NCI-H69 (cell line): ENCODE measurements at places on chromosomes 1 and 21.

- DNase-seq, result no peak
These were observed 9.1 kb upstream of the COA7 start for GRCh38 chr1:52706941-52707926.

- DNase-seq, result no peak
These were observed 34.4 kb downstream of the PALMD start for GRCh38 chr1:99680270-99680669.

GRCh38 chr1:172559572-172560210 is 26.7 kb downstream of the SUCO start:
- DNase-seq, result no peak

- no peak for DNase-seq
These were observed 98.9 kb downstream of the DMRTB1 start for GRCh38 chr1:53557830-53558738.

- no peak for DNase-seq
These were observed 10.4 kb downstream of the GABRD start for GRCh38 chr1:2029561-2029960.

DNA sequence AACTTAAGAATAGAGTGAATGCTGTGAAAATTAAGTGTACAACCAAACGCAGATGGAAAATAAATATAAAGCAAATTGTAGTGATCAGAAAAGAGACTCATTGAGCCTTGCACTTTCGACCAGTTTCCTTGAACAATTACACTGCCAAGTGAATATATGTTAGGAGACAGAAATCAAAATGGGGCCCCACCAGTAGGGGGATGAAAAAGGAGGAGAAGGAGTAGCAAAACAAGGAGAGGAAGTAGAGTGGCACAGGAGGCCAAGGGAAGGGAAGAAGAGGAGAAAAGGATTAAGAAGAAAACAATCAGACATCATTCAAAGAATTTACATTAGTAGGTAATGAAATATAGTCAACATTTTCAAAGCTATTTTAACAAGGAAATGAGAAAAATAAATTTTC is 1770.6 kb downstream of the PLA2G4A start:
- DNase-seq, result peak; percentile 15

GRCh38 chr1:27102707-27103468 is 52.0 kb downstream of the SLC9A1 start:
- DNase-seq, result peak; percentile 53

DNA sequence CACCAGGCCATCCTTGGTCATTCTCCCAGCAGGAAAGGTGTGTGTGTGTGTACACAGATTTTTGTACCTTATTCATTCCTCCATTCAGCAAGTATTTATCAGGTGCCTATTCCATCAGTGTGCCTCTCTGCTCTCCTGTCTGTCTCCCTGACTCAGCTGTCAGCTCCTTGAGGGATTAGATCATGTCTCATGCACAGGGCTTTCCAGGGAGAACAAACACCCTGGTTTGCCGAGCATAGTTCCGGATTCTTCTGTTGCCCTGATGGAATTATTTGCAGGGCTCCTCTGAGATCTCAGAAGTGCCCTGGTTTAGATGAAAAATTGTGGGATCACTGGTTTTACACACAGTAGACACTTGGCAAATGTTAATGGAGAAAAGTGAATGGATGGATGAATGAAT is 8.1 kb upstream of the SDHB start:
- DNase-seq, result peak; percentile 52

DNA sequence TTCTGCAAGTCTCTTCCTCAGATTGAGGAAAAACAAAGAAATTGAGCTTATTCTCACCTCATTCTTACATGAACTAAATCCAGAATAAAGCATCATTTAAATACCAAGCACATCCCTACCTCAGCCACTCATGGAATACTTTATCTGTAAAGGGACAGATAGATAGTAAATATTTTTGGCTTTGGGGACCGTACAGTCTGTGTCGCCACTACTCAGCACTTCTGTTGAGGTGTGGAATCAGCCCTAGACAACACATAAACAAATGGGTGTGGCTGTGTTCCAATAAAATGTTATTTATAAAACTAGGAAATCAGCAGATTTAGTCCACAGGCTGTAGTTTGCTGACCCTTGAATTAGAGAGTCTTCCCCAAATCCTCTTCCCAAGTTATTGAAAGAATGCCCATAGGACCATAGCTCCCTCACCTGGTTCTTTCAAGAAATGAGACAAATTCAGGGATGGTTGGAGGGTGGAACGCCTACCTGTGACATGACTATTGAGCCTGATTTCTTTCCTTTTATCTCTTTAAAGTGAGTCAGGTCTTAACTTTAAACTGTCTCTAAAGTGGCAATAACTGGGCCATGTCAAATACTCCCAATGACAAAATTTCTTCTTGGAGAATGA is 878.5 kb downstream of the USP25 start:
- DNase-seq, result no peak

DNA sequence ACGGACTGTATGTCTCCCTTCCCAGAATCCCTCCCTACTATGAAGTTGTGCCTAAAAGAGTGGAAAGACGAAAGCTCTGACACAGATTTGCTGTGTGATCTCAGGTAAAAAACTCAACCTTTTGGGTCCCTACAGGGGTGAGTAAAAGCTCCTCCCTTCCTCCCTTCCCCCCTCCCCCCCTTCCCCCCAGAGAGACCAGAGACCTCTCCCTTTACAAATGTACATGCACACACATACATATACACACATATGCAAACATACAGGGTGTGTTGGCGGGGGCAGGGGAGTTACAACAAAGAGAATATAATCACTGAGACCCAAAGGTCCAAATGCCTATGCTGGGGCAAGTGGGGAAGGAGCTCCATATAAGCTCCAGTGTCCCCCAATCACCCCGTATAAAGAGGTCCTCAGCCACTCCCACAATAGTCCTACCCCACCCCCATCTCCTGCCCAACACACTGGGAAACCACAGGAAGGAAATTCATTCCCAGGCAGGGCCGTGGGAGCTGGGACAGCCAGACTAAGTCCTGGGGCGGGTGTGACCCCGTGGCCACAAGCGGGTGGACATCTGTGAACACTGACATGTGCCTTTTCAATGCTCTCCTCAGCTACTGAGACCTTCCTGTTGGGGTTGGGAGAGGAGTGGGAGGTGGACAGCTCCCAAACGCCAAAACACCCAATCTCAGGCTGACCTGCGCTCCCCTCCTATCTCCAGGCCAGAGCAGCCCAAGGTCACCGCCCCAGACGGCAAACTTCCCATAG is 2.0 kb downstream of the MEF2D start:
- peak; percentile 19 for DNase-seq

DNA sequence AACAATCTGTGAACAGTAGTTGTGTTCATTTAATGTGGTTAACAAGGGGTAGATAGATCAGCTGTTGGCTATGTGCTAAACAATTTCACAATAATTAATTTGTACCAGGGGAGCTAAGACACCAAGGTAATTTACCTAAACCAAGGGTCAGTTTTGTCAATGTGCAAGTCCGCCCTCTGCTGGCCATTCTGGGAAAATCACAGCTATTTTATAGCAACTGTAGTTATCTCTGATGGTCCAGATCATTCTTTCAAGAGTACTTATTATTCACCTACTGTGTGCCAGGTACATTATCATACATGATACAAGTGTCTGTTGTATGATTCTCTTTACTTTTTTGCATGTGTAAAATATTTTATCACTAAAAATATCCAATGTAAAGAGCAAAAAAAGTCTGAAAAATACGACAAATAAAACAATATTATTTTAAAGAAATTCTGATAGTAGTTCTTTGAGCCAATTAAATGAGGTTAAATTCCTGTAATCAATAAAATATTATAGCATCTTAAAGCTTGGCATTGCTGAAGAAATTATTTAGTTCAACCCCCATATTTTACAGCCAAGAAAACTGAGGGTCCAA is 312.3 kb upstream of the FAM78B start:
- DNase-seq, result peak; percentile 60

DNA sequence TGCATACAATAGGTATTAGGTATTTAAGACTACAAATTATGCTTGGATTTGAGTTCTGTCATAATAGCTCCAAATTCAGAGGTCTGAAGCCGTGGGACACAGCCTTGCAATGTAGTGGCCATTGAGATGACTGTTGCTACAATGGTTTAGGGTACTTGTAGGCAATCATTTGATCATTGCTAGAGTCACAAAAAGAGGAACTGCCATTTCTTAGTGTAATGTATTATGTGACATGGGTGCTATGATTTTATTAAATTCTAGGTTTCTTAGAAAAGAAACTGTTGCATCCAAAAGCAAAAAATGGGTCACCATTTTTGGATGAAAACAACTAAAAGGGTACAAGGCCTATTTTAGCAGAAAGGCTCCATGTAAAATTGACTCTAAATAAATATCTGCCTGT is 129.9 kb upstream of the ZNF644 start:
- no peak for DNase-seq

GRCh38 chr1:99397029-99397428 is 132.7 kb downstream of the PLPPR4 start:
- DNase-seq, result no peak

DNA sequence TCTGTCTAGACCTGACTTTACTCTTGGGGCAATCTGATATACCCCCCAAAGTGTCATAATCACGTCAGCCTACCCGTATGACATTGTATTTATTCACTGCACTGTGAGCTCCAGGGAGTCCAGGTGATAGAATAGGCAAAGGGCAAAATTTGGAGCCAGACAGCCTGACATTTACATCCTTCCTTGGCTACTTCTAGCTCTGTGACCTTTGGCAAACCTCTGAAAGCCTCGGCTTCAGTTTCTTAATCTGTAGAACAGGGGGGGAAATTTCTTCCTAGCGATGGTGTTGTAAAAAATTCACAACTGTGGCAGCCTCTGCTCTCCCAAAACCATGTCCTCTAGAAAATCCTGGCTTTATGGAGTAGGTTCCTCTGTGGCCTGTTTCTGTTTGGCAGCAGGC is 240.9 kb downstream of the KIF26B start:
- peak; percentile 32 for DNase-seq

GRCh38 chr1:22745669-22746585 is 35.3 kb downstream of the EPHB2 start:
- DNase-seq, result peak; percentile 17

GRCh38 chr21:45322960-45323461 is 35.3 kb upstream of the POFUT2 start:
- peak; percentile 26 for DNase-seq

DNA sequence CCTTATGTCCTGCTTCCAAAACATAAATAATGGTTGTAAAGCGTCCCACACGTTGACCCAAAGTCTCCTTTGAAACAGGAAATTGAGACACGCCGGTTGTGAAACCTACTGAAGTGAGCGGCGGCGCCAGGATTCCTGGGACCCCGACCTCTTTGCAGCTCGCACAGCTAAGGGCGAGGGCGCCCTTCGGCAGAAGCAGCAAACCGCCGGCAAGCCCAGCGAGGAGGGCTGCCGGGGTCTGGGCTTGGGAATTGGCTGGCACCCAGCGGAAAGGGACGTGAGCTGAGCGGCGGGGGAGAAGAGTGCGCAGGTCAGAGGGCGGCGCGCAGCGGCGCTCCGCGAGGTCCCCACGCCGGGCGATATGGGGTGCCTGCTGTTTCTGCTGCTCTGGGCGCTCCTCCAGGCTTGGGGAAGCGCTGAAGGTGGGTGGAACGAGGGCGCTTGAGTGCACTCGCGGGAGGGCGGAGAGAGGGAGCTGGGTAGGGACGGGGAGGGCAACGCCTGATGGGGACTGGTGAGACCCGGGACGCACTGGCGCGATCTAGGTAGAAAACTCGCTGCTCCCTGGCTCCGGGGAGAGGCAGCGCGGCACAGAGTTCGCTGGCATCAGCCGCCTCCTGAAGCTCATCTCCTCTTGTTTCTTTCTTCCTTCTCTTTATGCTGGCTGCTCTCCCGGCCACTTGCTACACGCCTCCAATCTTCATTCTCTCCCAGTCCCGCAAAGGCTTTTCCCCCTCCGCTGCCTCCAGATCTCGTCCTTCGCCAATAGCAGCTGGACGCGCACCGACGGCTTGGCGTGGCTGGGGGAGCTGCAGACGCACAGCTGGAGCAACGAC is at the start of gene CD1D:
Gene CD1D (plus strand): TSS at position 155 of the 836 bp plus-strand sequence. CDS start 207 bp downstream, at position 362.
- DNase-seq, result peak; percentile 30

- DNase-seq, result no peak
These were observed 11.4 kb upstream of the ZSCAN20 start for GRCh38 chr1:33460947-33461629.

GRCh38 chr1:226223786-226224244 is 351 bp downstream of the MIXL1 start:
- DNase-seq, result peak; percentile 64

GRCh38 chr1:209544098-209544497 is 39.4 kb upstream of the CAMK1G start:
- no peak for DNase-seq

DNA sequence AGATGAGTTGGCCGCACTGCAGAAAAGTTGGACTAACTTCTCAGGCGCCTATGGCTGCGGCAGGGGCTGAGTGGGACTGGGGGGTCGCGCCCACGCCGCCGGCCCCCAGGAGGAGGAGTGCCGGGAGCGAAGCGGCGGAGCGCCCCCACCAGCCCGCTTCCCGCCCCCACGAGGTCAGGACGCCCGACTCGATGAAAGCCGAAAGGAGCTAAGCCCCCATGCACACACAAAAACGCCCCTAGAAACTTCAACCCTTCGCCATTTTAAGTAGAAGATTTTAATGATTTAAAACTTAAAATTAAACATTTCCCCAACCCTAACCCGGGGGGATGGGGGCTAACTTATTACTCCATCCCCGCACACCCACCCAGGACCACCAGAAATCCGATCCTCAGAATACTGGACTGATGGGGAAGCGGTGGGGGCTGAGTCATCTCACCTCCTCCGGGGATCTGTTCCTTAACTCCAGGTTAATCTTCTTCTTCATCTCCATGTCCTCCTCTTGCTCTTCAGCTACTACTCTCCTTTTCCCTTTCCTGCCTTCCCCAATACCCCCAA is 539 bp downstream of the ANP32E start:
- DNase-seq, result peak; percentile 60

DNA sequence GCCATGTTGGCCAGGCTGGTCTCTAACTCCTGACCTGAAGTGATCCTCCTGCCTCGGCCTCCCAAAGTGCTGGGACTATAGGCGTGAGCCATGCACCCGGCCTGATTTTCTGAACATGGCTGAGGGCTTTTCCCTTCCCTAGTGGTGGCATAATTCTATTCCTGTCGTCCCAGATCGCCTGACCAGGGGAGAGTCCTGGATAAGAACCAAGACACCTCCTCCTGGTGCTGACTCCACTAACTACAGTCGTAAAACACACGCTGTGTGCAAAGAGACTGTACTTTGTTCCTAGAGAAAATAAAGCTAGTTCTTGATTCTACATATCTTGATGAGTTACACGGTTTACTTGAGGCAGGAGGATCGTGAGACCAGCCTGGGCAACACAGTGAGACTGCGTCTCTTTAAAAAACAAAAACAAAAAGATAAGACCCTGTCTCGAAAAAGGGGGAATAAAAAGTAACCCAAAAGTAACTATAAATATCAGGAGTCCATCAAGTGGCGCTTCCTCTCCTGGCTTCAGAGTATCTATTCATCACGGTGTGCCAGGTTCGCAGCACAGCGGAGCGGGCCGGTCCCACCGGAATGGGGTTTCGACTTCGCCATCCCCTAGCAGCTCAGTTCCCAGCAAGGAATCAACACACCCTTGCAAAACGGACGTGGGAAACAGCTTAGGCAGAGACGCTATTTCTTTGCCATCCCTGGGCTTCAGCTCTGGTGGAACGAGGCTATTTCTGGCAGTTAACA is 973 bp downstream of the SDF4 start:
- peak; percentile 35 for DNase-seq
